ENCODE measurements at places on chromosomes 7 and 10.

GRCh38 chr10:92384741-92385140, 93.8 kb downstream of the MARCHF5 start:
- no peak for DNase-seq

- DNase-seq, result no peak
Measured at GRCh38 chr10:48623009-48623408, 18.1 kb upstream of the ARHGAP22 start.

- DNase-seq, result no peak
Measured at GRCh38 chr7:37113661-37114355, 334.9 kb downstream of the ELMO1 start.

GRCh38 chr7:55516409-55516808, 55.9 kb downstream of the VOPP1 start:
- DNase-seq, result no peak

DNA sequence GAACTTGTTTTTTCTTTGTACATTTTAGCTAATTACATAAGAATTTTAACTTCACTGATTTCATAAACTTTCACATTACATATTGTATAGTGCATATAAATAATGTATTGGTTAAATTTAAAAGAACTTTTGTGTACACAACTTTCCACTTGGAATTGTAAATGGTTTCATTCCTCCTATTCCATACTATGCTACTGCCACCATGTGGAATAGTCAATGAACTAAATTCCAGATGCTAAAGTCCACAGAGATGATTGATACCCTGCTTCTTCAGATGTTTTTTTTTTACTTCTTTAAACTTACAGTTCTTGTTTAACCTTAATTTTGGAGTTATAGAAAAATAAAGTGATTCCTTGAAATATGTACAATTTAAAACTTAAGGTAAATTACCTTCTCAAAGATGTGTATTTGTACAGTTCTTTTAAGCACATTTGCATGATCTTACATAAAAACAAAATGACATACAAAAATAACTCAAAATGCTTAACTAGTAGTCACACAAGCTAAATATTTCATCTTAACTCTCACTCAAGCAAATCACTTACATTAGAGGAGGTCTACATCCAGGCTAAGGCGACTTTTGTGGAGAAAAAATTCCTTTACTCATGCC, 247.6 kb upstream of the HGF start:
- DNase-seq, result peak; percentile 24

GRCh38 chr10:59271160-59271559, 91.2 kb downstream of the FAM13C start:
- DNase-seq, result no peak

DNA sequence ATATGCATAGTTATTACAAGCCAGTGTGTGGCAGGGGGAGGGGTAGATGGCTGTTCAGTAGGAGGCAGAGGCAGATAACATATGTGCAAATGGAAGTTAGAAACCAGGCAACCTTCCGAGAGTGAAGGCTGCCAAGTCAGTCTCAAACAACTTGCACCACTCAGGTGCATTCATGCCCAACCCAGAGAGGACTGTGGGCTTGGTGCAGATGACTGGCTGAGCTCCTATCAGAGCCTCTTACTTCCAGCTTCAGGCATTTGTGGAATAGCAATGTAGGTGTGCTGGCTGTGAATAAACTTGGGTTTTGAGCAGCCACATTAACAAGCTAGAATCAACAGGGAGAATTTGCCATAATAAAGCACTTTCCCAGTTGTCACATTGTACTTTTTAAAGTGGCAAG, 789.8 kb downstream of the PHTF2 start:
- DNase-seq, result no peak

GRCh38 chr7:131284702-131285419, 42.8 kb upstream of the MKLN1 start:
- DNase-seq, result no peak

DNA sequence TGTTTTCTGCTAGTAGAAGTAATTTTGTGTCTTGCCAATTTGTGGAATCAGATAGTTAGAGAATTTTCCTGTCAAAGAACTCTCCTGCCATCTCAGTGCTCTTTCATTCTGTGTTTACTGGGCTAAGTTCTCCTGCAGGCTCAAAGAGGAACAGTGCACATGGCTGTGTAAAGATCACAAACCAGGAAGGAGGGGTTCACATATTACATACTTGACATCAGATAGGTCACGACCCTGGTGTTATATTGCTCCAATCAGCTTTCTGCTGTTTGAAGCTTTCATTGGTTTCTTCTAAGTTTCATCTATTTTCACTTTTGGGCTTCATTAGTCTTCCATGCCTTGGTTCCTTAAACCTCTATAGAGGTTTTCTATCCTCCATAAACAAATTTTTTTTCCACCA, 13.5 kb upstream of the ELMO1 start:
- no peak for DNase-seq

- DNase-seq, result no peak
Measured at GRCh38 chr7:47586925-47587324, 5.0 kb upstream of the TNS3 start.

DNA sequence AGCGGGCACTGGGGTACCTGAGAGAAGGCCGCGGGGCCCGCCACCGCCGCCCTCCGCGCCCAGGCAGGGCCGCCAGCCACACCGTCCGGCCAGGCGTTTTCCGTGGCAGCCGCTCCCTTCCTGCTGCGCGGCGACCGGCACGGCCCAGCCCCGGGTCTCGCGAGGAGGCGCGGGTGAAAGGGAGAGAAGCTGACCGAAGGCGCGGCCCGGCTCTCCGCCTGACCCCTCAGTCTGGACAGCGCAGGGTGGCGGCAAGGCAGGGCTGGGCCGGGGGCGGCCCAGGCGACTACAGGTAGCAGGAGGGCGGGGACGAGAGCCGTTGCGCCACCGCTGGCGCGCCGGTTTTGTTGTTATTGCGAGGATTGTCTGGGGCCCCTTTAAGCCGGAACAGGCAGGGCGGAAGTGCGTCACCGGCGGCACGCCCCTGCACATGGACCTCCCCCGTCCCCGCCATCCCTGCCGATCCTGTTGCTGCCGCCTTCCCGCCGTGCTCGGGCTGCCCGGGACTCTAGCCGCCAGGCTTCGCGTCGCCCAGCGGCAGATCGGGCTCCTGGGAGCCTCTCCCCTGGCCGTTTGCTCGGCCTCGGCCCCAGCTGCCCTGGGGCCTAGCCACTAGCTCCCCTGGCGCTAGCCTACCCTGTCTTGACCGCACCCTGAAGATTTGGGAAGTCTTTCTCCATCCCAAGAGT, at the start of gene HERPUD2:
Gene HERPUD2 (minus strand): TSS at position 352 of the 689 bp plus-strand sequence. CDS start 805 bp downstream, outside the sequence.
- DNase-seq, result peak; percentile 81

GRCh38 chr10:50794490-50794889, 54.8 kb downstream of the ASAH2B start:
- DNase-seq, result no peak

DNA sequence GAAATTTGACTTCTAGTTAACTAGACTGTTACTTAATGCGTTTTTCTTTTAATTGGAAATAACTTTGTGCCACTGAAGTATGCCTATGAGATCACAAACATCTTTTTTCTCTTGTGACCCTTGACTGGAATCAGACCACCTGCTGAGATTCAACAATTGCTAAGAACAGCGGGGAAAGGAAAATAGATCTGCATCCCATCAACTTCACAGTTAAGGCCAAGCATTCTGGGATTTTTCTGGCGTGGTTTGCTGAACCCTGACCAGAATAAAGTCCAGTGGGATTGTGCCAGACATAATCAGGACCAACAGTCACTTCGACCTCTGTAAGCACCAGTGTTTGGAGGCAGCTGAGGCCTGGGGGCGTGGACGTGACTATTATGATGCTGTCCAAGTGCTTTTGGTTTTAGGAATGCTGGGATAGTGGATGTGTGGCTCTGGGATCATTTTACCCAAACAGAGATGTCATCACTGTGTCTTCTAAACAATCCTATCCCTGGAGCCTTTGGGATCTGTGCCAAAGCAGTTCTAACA, 373.3 kb upstream of the PRKCQ start:
- DNase-seq, result no peak

GRCh38 chr7:73706126-73707044, 13.1 kb downstream of the STX1A start:
- peak; percentile 68 for DNase-seq

DNA sequence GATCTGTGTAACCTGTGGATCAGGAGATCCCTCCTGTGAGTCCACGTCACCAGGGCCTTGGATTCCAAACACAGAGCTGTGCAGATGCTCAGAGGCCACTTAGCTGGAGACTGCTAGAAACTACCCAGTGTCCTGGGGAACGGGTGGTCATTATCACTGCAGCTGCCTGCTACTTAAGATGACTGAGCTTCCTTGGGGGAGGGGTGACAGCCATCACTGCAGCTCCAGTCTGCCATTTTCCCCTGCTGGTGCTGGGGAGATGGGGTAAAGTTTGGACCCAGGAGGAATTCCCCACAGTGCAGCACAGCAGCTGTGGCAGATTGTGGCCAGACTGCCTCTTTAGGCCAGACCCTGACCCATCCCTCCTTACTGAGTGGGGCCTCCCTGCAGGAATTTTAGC, 78.8 kb upstream of the VOPP1 start:
- DNase-seq, result no peak

DNA sequence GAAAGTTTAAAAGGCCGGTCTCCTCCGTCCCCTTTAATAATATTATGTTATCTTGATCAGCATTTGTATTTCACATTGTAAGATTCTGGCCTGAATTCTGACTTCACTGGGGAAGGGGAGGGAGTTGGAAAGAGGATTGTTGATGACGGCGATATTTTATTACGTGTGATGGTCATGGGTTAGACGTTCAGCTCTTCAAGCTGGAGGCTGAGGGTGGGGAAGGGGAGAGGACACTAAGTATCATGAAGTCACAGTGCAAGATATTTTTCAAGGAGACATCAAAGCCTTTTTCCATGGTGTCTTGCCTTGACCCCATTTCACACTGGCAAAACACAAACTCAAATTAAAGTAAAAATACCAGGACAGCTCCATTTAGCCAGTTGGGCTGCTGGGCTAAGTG, 126.7 kb downstream of the WDR11 start:
- DNase-seq, result no peak

DNA sequence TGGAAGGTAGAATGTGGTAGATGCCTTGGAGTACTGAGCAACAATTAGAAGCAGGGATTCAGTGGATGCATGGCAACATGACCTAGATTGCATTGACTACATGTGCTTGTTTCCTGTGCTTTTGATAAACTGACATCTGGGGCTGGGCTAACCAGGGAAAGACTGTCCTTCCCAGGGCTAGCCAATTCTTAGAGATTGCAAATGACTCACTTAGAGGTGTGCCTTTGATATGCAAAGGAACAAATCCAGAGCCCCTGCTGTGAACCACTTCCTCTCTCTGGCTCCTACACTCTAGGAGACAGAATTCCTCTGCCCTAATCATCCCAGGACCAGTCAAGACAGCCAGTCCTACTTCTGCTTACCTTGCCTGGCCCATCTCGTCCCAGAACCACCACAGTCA, 651.5 kb downstream of the LRMDA start:
- peak; percentile 74 for DNase-seq

DNA sequence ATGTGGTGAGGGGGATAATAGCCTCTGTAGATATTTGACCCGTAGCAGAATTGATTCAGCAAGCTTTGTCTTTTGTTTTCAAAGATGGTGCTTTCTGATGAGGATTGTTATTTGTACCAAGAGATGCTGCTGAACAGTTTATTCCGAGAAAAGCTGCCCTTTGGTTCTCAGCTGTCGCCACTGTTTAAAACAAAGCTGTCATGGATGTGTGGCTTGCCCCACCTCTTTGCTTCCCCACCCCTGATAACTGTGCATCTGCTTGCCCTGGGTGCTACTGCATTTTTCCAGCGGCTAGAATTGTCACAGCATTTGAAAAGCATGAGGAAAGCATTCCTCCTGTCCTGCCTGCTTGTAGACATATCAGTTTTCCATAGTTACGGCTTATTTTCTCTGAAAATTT, 226.9 kb upstream of the CSTF2T start:
- DNase-seq, result no peak

Measured in HCT116 (cell line).